ENCODE measurements at places on chromosomes 3 and 15.

DNA sequence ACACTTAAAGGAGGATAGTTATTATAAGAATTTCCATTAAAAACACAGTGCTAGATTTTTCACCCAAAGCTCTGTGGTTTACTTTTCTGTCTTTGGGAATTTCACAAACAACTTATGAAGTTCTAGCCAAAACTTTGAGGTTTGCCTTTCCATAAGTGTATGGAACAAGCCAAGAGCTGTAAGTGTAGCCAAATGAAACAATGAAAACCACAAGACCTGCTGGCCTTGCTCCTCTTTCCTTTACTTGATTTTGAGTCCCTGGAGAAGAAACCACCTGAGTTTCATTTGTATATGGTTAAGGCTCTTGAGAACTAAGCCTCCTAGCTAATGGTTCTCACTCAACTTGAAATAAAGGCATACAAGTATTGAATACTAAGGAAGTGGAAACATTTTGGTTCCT is 365.3 kb upstream of the EPHA3 start:
- no peak overlapping the region for H3K4me3 ChIP-seq
- no peaks in the 10 kb centered on the region for H3K4me1 ChIP-seq
- no peak for DNase-seq
- no peaks in the 10 kb centered on the region for H3K27me3 ChIP-seq
- no peak overlapping the region for H3K27ac ChIP-seq

DNA sequence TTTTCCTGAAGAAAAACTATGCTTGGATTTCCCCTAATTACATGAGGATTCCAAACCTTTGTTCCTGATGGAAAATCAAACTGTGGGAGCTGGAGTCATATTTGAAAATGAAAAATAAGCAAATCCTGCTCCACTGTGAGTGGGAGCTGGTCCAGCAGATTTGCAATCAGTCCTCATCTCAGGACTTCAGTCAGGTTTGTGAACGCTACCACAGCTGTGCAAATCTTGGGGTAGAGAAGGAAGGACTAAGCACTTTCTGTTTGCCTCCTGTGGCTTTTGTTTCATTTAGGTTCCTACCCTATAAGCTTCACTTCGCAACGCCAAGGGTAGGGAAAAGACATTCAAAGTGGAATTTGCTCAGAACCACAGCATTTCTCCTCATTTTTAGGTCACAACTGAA is 238.2 kb downstream of the TUSC7 start:
- no peak overlapping the region for H3K27ac ChIP-seq
- H3K4me3 ChIP-seq = no peak overlapping the region
- H3K4me1 ChIP-seq = peaks cover 2% of the 10 kb centered on the region
- H3K36me3 ChIP-seq = no peaks in the 10 kb centered on the region

- DNase-seq = no peak
- no peak overlapping the region for H3K27ac ChIP-seq
- peaks cover 10% of the 10 kb centered on the region for H3K4me1 ChIP-seq
- H3K4me3 ChIP-seq = no peak overlapping the region
- no peaks in the 10 kb centered on the region for H3K36me3 ChIP-seq
These were observed 117.8 kb downstream of the CPNE4 start for GRCh38 chr3:131917006-131917405.

DNA sequence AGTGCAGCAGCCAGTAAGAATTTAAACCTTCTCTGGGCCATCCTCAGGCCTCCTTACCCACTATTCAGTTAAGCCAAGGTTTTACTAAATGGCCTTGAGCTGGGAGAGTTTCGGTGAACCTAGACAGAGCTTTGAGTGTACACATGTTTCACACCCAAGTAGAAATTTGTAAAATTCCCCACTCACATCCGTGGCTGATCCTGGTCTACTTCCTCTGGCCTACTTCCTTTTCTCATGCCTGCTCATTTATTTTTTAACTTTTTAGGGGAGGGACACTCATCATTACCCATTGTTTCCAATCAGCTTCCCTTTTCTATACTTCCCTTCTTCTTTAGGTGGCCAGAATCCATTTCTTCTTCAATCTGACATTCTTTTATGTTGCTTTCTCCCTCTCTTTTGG is 7.6 kb downstream of the CX3CR1 start:
- H3K4me3 ChIP-seq = no peak overlapping the region
- H3K36me3 ChIP-seq = no peaks in the 10 kb centered on the region
- DNase-seq = no peak
- H3K27ac ChIP-seq = no peak overlapping the region
- no peaks in the 10 kb centered on the region for H3K4me1 ChIP-seq
- H3K27me3 ChIP-seq = no peaks in the 10 kb centered on the region

DNA sequence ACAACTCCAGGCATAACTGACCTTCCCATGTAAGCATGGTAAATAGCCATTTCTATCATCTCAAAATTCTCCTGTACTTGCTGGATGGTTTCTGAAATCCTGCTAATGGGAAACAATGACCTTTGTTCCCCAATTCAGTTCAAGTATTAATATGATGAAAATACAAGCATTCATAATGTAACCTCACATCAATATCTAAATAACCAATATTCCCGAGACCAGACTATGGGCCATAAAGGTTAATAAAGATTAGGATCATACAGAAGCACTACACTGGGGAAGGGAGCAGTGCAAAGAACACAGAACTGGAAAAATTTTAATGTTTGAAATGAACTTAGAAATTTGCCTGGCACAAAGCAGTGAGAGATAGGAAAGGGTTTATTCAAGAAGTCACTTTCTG is 151.3 kb upstream of the SETMAR start:
- no peak overlapping the region for H3K4me3 ChIP-seq
- no peak for DNase-seq

GRCh38 chr3:195597229-195597628 is 13.5 kb upstream of the APOD start:
- no peak overlapping the region for H3K4me3 ChIP-seq
- DNase-seq = no peak
- H3K4me1 ChIP-seq = no peaks in the 10 kb centered on the region
- no peaks in the 10 kb centered on the region for H3K27me3 ChIP-seq
- H3K36me3 ChIP-seq = no peaks in the 10 kb centered on the region

DNA sequence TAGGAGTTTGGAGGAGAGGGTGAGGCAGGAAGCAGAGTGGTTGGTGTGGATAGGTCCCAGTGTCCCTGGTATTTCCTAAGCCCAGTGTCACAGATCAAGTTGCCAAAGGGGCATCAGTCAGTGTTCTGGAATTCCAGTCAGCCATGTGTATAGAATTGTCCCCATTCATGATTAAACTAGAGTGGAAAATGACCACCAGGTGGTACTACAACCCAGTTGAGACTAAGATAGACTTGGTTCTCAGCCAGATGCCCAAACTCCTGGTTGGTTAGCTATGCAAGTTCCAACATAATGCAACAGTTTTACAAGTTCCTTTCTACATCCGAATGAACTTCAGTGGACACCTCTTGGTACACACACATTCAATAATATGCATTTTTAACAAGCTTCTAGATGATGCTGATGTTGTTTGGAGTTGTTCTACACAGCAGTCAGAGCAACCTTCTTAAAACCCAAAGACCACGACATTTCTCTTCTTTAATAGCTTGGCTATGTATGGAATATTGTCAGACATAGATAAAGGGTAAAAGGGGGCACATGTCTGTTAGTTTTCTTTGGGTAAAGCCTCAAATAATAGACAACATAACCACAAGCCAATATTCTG is 8.4 kb upstream of the ATR start:
- no peaks in the 10 kb centered on the region for H3K4me1 ChIP-seq
- no peak overlapping the region for H3K4me3 ChIP-seq
- no peak overlapping the region for H3K27ac ChIP-seq
- H3K36me3 ChIP-seq = no peaks in the 10 kb centered on the region
- DNase-seq = peak; percentile 61

- no peaks in the 10 kb centered on the region for H3K36me3 ChIP-seq
- H3K27me3 ChIP-seq = no peaks in the 10 kb centered on the region
- H3K27ac ChIP-seq = no peak overlapping the region
- H3K4me1 ChIP-seq = no peaks in the 10 kb centered on the region
- H3K4me3 ChIP-seq = no peak overlapping the region
- DNase-seq = no peak
These were observed 110.4 kb upstream of the PLAAT1 start for GRCh38 chr3:193130576-193130975.

DNA sequence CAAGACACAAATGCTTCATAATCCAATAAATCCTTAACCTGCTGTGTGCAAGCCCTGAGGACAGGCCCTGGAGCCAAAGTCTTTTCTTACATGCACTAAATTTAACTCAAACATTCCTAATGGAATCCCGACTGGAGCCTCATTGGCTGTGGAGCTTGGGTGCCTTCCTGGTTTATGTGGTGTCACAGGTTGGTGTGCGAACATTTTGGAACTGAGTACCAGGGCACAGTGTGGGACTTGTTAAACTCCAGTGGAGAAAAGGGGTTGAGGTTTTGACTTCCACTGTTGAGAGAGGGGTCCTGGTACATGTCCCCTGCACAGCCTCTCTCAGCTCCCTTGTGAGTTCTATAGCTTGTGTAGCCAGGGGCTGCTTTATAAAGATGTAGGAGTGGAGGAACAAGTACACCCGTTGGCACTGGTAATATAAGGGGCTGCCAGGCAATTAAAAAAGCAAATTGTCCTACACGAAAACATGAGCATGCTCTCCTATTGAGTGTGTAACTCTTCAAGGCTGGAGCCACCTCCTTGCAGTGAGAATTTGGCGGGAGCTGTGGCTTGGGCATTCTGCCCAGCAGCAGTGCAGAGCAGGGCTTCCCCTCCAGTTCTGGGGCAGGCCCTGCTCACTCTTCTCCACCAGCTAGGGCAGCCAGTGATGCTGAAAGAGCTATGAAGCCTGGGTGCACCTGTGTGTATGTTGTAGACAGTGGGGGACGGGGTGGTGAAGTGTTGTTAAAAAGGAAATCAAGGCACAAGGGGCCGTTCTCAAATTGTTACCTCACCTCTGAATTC is 218.1 kb downstream of the CLSTN2 start:
- no peaks in the 10 kb centered on the region for H3K4me1 ChIP-seq

DNA sequence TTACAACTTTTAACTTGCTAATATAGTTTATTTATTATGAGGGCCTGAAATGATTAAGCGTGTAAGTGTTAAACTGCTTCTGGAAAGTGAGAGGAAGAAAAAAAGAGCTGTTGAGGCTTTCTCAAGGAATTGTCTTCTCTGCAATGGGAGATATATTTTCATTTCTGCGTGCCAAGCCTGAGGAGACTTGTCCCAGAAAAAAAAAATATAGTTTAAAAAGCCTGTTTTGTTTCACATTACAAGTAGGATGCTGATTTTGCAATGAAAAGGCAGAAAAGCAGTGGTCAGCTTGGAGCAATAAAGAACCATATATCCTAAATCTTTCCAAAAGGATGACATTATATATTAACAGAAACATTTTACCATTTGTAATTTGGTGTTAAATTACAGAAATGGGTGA is 115.5 kb downstream of the GMNC start:
- DNase-seq = no peak
- no peaks in the 10 kb centered on the region for H3K27me3 ChIP-seq
- no peaks in the 10 kb centered on the region for H3K36me3 ChIP-seq
- no peaks in the 10 kb centered on the region for H3K4me1 ChIP-seq

- H3K27me3 ChIP-seq = no peaks in the 10 kb centered on the region
- DNase-seq = no peak
- no peak overlapping the region for H3K27ac ChIP-seq
- H3K4me1 ChIP-seq = no peaks in the 10 kb centered on the region
These were observed 125.4 kb upstream of the MELTF start for GRCh38 chr3:197155046-197155445.

GRCh38 chr3:109363634-109364033 is 26.3 kb upstream of the DPPA4 start:
- H3K4me3 ChIP-seq = no peak overlapping the region
- H3K36me3 ChIP-seq = no peaks in the 10 kb centered on the region
- DNase-seq = no peak
- no peaks in the 10 kb centered on the region for H3K27me3 ChIP-seq

GRCh38 chr3:84175449-84175848 is 783.3 kb upstream of the CADM2 start:
- no peaks in the 10 kb centered on the region for H3K36me3 ChIP-seq
- no peaks in the 10 kb centered on the region for H3K27me3 ChIP-seq
- H3K4me3 ChIP-seq = no peak overlapping the region
- H3K4me1 ChIP-seq = no peaks in the 10 kb centered on the region

- H3K4me1 ChIP-seq = no peaks in the 10 kb centered on the region
- H3K4me3 ChIP-seq = no peak overlapping the region
- no peak overlapping the region for H3K27ac ChIP-seq
- DNase-seq = no peak
- H3K27me3 ChIP-seq = no peaks in the 10 kb centered on the region
These were observed 93.8 kb downstream of the FHIT start for GRCh38 chr3:61157414-61157813.

DNA sequence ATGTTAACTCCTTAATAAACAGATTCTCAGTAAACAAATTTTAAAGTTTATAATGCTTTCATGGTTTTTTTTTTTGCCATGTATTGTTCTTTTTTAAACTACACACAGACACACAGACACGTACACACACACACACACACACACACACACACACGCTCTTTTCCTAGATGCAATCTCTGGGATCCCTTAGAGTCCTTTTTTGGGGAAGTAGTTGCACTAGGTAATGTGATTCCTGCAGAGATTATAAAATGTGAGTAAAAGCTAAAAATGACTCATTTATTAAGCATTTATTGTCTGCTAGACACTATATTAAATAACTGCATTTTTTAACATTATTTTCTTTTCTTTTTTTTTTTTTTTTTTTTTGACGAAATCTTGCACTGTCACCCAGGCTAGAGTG is 19.9 kb downstream of the NDUFB5 start:
- H3K36me3 ChIP-seq = no peaks in the 10 kb centered on the region
- no peaks in the 10 kb centered on the region for H3K27me3 ChIP-seq
- DNase-seq = no peak
- H3K27ac ChIP-seq = no peak overlapping the region
- no peak overlapping the region for H3K4me3 ChIP-seq
- H3K4me1 ChIP-seq = no peaks in the 10 kb centered on the region

DNA sequence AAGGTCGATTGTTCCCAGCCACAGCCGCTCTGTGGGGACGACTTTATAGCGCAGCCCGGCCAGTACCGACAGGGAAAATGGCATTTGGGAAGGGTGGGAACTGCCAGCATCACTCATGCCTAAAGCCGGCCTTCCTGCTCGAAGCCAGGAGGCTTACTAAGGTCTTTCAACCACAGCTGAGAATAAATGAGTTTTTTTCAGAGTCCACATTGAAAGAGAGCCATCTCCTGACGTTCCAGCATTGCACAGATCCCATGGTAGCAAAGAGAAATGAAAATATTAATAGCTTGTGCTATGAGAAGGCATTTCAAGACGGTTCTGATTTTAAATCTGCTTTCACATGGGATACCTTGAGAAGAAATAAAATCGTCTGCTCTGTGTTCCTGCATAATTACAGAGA is 230.2 kb upstream of the IGF1R start:
- peaks cover 11% of the 10 kb centered on the region for H3K27me3 ChIP-seq
- no peak overlapping the region for H3K4me3 ChIP-seq
- DNase-seq = no peak
- H3K4me1 ChIP-seq = no peaks in the 10 kb centered on the region
- H3K27ac ChIP-seq = no peak overlapping the region

GRCh38 chr3:172030181-172030580 is 9.2 kb upstream of the FNDC3B start:
- H3K27me3 ChIP-seq = no peaks in the 10 kb centered on the region
- no peak overlapping the region for H3K27ac ChIP-seq
- H3K4me3 ChIP-seq = no peak overlapping the region
- DNase-seq = no peak

GRCh38 chr3:115436767-115437301 is 186.5 kb upstream of the GAP43 start:
- no peak overlapping the region for H3K27ac ChIP-seq
- H3K4me3 ChIP-seq = no peak overlapping the region
- no peaks in the 10 kb centered on the region for H3K36me3 ChIP-seq
- H3K4me1 ChIP-seq = no peaks in the 10 kb centered on the region
- DNase-seq = no peak
- no peaks in the 10 kb centered on the region for H3K27me3 ChIP-seq

GRCh38 chr3:39127269-39127907 is 19.9 kb downstream of the TTC21A start:
- no peaks in the 10 kb centered on the region for H3K36me3 ChIP-seq
- no peaks in the 10 kb centered on the region for H3K27me3 ChIP-seq
- no peak overlapping the region for H3K4me3 ChIP-seq
- DNase-seq = no peak
- H3K27ac ChIP-seq = no peak overlapping the region
- H3K4me1 ChIP-seq = peaks cover 1% of the 10 kb centered on the region

Measured in iPS DF 6.9 (cell line).